ENCODE measurements at places on chromosomes 12 and 14. TPM values are rescaled to one million over a fixed set of nuclear protein-coding genes. Genes with fewer than 3 reads are reported as not detected.

DNA sequence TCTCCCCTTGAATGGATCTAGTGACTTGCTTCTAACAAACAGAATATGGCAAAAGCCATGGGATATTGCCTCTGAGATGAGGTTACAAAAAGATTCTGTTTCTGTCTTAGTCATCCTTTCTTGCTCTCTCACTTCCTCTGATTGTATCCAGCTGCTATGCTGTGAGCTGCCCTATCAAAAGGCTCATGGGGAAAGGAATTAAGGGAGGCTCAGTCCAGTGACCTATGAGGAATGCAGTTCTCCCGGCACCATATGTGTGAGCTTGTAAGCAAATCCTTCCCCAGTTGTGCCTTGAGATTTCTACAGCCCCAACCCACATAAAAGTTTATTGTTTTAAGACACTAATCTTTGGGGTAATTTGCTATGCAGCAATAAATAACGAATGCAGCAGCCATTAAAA, 183.1 kb downstream of the KLHL28 start:
- no peak for DNase-seq

DNA sequence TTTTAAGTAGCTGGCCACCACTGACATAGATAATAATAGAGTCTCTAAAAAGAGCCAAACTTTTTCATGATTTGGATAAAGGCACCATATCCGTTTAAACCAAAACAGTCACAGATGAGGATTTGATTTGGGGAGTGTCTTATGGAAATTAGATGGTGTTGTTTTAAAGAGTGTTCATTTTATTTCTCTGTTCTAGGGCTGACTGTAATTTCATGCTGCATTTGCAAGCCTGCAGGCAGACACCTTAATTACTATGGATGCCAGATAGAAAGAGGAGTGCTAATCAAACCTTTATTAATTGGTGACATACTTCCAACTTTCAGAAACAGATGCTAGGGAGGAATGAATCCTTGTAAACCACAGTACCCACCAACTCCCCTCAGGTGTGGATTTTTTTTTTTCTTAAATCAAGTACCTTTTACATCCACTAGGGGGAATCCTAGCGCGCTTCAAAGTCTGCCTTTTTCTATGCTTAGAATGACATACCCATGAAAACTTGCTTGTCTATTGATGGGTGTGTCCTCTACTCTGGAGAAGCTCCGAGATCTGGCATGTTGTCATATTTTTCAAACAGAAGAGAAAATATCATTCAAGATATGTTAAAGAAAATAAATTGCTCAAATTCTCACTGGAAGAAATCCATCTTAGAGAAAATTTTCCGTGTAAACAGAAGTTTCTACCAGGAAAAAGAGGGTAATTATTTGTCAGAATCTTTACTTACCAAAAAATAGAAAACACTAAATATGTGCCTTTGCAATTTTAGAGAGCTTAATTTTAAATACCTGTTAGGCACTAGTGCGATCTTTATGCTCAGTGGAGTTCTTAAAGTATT, 14.2 kb upstream of the PLXNC1 start:
- peak; percentile 43 for DNase-seq

GRCh38 chr14:76866456-76866855, 40.2 kb downstream of the LRRC74A start:
- DNase-seq, result no peak

DNA sequence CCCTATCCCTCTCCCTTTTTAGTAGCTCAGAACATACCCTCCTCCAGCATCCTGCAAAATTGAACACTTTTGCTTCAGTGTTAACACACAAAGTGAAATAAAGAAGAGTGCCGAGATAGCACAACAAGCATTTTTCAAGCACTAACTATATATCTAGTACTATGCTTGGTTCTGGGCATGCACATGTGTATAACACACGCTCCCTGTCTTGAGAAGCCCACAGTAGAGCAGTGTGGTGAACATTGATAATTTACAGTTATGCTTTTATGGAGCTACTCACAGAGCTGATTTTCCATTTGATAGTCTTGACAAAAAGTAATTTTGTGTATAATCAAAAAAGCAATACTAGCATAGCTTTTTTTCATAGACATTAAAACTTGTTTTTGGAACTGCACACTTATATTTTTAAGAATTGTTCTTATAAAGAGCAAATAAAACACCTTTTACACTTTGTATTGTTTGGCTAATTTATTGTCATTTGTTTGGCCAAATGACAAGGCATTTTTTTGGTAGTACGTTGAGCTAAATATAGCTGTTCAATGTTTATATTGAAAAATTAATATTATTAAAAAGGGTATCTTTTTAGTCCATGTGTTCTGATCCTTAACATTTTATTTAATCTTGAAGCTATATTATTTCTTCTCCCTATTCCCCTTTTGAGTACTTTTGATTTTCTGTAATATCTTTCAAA, 39.7 kb downstream of the LEMD3 start:
- DNase-seq, result no peak

DNA sequence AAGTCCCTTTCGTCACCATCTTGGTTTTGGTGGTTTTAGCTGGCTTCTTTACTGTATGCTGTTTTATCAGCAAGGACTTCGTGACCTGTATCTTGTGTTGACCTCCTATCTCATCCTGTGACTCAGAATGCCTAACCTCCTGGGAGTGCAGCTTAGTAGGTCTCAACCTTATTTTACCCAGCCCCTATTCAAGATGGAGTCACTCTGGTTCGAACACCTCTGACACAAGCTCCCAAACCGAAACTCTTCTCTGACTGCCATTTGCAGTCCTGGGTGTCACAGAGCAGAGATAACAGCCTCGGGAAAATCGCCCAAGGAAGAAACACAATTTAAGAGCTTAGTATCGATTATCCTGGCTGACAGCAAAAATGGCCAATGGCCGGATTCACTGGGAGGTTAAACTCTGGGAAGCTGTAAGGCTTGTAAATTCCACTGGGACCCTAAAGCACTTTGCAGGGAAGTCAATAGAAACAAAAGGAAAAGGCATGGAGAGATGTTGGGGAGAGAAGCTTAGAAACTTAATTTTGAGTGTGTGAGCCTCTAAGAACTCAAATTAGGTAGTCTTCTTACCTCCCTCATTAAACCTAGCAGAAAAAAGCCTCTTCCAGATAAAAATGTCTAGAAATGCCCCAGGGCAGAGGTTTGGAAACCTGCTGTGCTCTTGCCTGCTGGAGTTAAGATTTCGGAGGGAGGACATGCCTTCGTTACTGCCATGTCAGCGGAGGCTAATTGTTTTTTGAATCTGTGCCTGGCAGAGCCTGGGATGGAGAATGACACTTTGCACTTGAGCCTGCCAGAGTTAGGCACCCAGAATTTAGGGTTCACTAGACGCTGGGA, 56.5 kb upstream of the RPH3A start:
- DNase-seq, result no peak

DNA sequence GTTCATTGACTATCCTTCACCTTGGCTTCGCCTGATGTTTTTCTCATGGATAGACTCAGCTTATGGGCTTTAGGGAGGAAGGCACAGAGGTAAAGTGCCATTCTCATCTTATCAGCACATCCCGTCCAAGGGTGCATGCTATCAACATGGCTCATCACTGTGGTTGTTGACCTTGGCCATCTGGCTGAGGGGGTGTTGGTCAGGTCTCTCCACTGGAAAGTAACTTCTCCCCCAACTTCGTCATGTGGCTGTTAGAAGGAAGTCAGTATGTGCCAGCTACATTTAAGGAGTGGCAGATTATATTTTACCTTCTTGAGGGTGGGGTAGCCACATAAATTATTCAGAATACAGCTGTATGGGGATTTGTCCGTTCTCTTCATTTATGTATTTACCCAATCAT, 68.9 kb downstream of the EML1 start:
- peak; percentile 46 for DNase-seq

GRCh38 chr12:95733141-95733825, 57.3 kb downstream of the NTN4 start:
- DNase-seq, result peak; percentile 99

- no peak for DNase-seq
Measured at GRCh38 chr12:3535431-3535841, 44.4 kb downstream of the PRMT8 start.

Gene NANOG
- not detected for total RNA-seq

Gene IL22
- total RNA-seq, result not detected

Gene DCTN2
- total RNA-seq, result 177 TPM

Gene CCDC77
- total RNA-seq, result 31.8 TPM

Gene DIO2
- total RNA-seq, result 0.38 TPM

Gene PTPN6
- total RNA-seq, result not detected

Measured in LHCN-M2 (cell line).